ENCODE measurements at places on chromosomes 5 and 9.

- no peak for DNase-seq
Measured at GRCh38 chr5:225334-225733, 7.2 kb downstream of the SDHA start.

DNA sequence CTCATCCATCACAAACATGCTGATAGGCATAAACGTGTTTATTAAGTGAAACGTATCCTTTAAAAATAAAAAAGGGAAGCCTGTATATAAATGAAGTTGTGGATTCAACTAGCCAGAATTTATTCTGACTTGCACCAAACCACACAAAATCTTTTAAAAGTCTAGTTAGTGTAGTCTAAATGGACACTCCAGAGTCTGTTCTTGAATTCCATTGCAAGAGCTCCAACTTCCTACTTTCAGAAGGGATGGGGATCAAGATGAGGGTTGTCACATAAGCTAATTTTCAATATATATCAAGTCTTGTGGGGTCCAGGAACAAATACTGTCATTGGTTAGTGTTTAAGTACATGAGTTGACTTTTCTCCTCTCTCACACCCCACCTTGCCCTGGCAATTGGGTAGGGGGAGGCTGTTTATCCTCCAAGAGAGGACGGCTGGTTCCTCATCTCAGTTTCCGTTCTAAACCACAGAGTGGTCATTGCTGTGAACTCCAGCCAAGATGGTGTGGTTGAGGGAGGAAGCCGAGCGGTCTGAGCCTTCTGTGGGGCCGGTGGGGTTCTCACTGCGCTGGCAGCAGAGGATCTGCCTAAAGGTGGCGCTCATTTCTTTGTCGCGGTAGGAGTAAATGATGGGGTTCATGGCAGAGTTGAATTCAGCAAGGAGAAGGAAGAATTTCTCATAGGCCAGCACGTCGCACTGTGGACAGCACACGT is 163.2 kb downstream of the LPAR1 start:
- no peak for DNase-seq

- no peak for DNase-seq
Measured at GRCh38 chr5:107957051-107957450, 286.3 kb upstream of the EFNA5 start.

DNA sequence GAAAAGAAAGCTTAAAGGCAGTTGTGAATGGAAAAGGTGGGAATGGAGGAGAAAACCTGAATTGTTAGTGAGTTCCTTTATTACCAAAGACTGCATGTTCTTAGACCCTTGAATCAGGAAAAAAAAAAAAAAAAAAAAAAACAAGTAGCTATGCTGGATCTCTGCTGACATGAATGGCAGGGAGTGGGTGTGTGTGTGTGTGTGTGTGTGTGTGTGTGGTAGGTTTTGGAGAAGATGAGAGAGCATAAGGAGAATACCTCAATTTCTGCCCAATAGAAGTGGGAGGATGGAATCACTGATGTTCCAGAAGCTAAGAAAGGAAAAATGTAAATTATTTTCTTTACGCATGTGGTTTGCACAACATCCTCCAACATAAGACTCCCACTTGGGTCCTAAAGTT is 25.5 kb upstream of the NR4A3 start:
- no peak for DNase-seq

All from stimulated activated CD8-positive, alpha-beta memory T cell treated with anti-CD3 and anti-CD28 coated beads, Interleukin-4, amount 100 ng/mL, for 4 hours (primary cell).